ENCODE measurements at places on chromosomes 5 and 9.

DNA sequence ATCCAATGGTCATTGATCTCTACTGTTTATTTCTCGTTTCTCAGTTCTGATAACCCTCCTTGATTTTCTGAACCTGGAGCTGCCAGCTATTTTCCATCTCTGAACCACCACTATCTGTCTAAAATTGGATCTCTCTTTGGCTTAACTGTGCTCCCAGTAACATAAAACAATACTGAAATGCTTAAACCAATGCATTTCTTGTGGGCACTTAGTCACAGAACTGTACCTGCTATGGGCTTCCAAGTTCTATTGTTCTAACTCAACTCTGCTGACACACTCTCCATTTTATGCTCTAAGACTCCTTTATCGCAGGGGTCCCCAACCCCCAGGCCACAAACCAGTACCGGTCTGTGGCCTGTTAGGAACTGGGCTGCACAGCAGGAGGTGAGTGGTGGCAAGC, 120.6 kb downstream of the LHFPL2 start:
- no peak for DNase-seq

- DNase-seq, result no peak
Measured at GRCh38 chr5:175867587-175868347, 3.6 kb upstream of the CPLX2 start.

DNA sequence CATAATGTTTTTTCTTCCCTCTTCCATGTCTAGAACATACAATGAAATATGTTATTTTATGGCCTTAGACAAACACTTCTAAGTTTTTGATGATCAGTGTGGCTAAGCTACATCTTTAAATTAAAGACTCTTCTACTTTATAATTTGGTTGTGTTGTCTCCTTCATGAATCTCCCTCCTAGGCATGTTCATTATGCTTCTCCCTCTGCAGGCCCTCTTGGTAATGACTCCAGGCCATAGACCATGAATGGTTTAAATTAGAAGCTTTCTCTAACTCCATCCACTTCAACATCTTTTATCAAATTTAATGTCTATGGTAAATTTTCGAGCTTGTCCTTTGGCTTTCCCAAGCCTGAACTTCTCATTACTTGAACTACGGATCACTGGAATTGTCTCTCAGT, 342.7 kb upstream of the ADAMTS16 start:
- DNase-seq, result no peak

DNA sequence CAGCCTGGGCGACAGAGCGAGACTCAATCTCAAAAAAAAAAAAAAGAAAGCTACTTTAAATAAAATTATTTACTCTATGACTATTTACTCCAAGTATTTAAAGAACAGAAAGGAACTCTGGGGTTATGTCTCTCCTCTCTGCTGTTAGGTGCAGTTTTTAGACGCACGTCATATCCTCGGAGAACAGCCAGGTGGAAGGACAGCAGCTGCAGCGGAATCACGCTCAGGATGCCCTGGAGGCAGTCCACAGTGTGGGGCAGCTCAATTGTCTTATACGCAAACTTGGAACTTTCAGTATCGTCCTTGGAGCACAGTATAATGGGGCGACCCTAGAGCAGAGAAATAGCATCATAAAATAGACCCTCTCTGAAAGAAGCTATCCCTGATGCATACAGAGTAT, 10.4 kb upstream of the MAPK9 start:
- no peak for DNase-seq

DNA sequence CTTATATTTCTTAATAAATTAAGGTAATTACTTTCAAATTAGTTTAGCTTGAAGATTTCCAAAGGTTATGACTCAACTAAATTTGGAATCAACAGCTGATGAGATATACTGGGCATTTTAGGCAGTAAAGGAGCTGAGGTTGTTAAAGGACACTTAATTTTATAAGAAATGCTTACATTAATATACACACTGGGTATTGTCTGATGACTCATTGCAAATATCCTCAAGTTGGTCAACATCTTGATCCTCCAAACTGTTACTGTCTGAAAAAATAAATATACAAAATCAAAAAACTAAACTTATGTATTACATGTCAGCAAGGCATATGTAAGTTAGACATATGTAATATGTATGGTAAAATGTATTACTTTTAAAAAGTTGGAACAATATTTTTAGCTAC, 3.4 kb downstream of the GFM2 start:
- DNase-seq, result no peak

DNA sequence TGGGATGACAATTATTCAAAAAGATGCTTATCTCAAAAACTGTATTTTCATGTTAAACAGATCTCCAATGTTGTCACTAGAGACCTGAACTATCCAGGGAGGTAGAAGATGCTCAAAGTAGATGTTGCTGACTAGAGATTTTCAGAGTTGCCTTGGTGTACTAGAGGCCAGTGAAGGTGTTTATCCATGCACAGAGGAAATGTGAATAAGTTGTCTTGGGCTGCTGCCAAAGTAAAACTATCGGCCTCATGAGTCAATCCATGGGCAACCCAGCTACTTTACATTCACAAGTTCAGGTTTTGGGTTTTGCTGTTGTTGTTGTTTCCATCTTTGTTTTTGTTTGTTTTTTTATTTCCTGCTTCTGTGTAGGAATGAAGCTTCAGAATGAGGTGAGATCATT, 141.1 kb upstream of the RANBP3L start:
- DNase-seq, result no peak
